Activated T-helper 17 cell treated with anti-CD3 and anti-CD28 coated beads, Interleukin-2, amount 50 U/mL, for 72 hours (primary cell): ENCODE measurements at places on chromosomes 2 and 18.
A peak's percentile ranks its signal among the peaks of the same experiment; 100 is the strongest.

DNA sequence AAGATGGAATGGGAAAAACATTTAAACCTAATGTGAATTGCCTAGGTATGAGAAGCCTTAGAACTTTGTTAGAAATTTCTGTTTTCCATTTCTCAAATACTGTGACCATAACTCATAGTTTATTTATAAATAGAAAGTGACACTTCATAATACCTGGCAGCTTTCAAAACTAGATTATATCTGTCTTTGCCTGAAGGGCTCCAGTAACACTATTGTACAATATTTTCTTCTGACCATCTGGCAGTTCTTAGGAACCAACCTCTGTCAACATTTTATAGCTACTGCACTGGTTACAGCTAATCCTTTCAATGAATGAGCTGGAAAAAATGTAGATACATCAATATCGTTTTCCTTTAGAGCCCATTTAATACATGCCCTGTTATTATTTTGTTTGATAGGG is 237.4 kb downstream of the CAMKMT start:
- no peak for ATAC-seq

DNA sequence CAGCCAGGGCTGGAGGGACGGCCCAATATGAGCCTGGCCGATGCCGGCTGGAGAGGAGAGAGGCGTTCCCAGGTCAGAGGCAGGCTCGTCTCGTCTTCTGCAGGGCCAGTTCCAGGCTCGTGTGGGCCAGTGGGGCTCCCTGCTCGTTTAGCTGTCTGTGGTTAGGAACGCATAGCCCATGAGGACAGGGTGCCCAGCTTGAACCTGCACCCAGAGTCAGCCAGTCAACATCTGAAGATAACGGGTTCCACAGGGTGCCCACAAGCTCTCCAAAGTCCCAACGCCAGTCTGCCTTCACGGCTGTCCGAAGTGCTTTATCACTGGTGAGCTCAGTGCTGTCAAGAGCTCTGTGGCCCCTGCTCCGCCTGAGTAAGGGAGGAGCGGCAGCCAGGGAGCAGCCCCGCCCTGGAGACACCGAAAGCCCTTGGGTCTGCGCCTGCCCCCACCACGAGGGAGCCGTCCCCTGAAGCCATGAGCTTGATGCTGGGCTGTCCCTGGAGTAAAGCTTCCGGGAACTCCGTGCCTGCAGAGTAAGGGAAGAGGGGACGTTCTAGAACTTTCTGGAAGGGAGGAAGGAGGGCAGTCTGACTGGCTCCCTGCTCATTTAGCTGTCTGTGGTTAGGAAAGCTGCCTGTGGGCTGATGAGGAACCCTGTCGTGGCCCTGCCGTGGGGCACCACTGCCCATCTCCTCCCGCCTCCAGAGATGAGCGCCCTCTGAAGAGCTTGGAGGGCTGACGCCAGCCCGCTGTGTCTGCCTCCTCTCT is 2.7 kb upstream of the HSBP1L1 start:
- ATAC-seq, result no peak

- no peak for ATAC-seq
Measured at GRCh38 chr2:74814102-74814501, 19.8 kb upstream of the HK2 start.

DNA sequence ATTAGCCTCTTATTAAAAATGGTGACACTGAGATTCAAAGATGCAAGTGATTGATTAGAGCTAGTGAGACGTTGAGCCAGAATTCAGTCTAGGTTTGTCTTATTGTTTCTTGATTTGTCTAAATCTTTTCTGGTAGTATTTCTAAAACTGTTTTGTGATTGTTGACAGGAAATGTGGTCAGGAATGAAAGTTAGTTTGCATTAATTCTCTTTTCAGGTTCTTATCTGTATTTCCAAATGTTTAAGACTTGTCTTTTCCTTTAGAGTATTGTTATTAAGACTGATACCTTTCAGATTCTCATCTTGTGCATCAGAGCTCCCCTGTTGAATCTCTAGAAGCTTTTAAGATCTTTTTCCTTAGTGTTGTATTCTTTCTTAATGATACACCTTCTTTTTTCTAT is 89.3 kb downstream of the MBD5 start:
- no peak for ATAC-seq

DNA sequence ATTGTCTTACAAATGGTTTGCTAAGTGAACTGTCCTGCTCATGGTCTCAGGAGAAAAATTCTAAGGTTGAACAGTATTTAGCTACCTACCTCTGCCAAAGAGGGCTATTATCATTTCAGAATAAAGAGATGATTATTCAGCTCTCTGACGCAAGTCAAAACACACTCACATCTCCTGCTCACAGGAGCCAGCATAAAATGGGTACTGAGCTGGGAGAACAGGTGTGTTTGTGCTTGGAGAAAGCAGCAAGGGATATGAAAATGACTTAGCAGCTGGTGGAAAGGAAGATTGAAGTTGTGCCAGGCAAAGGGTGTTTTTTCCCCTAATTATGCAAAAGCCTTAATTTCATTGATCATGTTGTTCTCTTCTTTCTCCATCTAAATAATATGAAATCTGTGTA is 47.3 kb upstream of the TANK start:
- no peak for ATAC-seq

- peak; percentile 35 for ATAC-seq
Measured at GRCh38 chr2:47724221-47724981, 58.5 kb upstream of the MSH6 start.
